ENCODE measurements at places on chromosomes 1 and 21.

DNA sequence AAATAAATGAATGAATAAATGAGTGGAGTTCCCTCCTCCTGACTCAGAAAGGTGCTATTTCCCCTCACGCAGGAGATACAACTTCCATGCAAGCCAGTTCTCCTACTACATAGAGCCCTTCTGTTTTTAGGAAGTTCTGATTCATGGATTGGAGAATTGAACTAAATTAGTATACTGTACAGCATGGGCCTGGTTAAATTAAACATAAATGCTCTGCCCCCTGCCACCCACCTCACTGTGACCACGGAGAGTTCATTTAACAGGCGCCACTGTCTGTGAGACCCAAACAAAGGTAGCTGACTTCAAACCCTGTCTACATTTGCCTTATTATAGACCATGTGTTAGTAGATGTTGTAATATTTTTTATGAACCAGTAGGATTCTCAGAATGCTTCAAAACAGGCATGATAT, 9.1 kb upstream of the IRF2BP2 start:
- no peak for DNase-seq

GRCh38 chr1:145992502-145992936, 3.9 kb downstream of the TXNIP start:
- no peak for DNase-seq

DNA sequence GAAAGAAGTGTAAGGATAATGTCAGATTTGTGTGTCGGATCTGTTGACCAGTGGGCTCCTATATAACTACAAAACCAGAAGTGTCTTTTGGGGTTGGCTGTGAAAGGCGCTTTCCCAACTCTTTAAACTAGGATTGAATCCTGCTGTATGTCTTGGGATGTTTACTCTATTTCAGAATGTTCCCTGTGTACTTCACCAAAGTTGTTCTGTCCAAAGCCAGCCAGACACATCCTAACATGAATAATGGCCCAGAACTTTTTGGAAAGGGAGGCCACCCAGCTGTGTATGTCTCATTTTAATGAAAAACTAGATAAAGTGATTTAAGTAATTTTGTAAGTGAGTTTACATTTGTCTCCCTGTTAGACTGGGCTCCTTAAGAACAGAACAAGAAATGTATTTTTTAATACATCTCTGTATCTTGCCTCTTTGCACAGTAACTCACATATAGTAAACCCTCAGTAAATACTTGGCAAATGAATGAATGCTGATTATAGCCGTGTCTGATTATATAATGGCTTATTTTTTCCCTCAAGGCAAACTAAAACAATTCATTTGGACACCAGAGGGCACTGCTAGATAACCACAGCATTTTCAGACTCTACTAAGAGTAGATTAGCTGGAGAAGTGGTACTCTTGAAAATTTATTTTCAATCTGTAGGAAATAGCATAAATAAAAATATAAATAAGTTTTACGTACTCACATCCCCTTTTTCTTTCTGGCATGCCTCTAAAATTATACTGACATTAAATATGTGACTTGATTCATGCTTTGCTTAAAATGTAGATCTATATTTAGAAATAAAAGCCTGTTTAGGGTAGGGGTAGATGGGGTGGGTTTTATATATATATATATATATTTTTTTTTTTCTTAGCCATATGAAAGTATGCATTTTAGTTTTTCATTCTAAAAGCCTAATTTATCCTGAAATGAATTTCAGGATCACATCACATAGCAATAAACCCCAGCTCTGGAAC, 23.8 kb downstream of the TSEN15 start:
- DNase-seq: peak; percentile 2

GRCh38 chr1:150557065-150557600, 7.9 kb downstream of the ADAMTSL4 start:
- DNase-seq: no peak

DNA sequence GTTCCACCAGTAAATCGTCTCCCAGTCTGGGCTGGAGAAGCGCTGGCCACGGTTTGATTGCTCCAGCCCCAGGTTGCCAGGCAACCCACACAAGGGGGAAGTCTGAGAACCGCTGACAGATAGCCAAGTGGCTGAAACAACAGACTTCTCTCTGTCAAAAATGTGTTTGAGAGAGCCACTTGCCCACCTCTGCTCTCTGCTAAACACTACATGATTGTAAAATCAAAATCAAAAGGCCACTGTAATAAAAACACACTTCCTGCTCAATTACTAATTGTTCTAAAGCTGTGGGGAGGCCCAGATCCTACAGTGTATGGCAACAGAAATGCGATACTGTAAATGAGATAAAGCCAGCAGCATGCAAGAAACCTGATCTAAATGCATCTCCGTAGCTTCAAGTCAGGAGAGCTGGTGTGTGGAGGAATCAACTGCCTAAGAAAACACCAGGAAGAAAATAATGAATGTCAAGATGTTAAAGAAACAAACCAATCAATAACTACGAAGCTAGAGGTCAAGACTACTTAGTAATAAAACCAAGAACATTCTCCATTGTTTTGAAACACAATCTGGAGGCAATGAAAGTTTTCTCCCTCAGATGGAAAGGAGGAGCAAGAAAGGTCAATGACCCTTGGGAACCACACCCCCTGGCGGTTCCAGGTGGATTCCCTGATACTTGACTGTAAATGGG, 121.2 kb downstream of the SLC45A1 start:
- peak; percentile 65 for DNase-seq

GRCh38 chr1:24107462-24108138, 4.3 kb downstream of the MYOM3 start:
- DNase-seq: no peak
